ENCODE measurements at places on chromosomes 6 and 20.

DNA sequence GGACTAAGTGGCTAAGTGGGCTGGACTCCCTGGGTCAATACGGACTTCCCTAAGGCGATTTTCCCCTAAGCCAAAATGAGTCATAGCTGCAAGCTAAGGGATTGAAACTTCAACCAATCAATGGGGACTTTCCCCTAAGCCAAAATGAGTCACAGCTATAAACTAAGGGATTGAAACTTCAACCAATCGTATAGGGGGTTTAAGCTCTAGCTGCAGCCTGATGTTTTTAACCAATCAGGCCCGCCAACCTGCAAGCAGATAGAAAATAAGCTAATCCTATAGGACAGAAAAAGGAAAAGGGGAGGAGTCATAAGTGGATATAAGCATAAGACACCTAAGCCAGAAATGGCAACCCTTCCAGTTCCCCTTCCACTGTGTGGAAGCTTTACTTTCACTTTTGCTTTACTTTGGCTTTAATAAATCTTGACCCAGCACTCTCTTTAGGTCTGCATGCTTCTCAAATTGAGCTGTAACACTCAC, 655.0 kb upstream of the HS3ST5 start:
- DNase-seq = no peak

DNA sequence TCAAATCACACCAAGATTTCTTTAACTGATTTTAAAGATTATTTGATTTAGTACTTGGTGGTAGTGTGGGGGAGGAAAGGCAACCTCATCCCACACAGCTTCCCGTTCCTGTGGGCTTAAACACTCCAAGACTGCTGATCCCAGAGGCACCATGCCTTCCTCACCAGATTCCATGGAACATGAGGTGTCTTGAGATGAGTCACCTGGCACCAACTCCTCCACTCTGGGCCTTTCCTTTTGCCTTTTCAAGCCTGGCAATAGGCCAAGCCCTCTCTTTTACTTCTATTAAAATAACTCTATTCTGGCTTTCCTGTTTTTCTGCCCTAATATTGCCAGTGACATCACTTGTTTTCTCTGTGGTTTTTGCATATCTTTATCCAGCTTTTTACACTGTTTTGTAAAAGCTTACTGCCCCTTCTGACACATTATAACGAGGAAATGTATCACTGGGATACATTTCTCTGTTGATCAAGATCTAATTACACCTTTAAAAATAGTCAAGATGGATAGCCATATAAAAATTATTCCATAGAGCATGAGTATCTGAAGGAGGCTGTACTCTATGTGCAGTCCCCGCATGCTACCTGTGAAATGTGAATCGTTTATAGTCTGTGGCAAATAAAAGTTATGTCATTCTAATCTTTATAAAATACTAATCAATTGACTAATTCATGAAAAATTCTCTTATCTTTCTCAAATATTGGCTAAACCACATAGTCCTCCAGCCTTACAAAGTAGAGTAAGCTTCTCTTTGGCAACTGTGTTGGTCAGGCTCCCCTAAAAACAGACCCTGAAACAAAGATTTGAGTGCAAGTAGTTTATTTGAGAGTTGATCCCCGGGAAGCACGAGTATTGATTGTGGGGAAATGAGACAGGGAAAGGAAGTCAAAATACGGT, 257.8 kb upstream of the KCNQ5 start:
- DNase-seq = no peak

GRCh38 chr6:136859430-136859829, 37.0 kb downstream of the PEX7 start:
- DNase-seq = no peak

DNA sequence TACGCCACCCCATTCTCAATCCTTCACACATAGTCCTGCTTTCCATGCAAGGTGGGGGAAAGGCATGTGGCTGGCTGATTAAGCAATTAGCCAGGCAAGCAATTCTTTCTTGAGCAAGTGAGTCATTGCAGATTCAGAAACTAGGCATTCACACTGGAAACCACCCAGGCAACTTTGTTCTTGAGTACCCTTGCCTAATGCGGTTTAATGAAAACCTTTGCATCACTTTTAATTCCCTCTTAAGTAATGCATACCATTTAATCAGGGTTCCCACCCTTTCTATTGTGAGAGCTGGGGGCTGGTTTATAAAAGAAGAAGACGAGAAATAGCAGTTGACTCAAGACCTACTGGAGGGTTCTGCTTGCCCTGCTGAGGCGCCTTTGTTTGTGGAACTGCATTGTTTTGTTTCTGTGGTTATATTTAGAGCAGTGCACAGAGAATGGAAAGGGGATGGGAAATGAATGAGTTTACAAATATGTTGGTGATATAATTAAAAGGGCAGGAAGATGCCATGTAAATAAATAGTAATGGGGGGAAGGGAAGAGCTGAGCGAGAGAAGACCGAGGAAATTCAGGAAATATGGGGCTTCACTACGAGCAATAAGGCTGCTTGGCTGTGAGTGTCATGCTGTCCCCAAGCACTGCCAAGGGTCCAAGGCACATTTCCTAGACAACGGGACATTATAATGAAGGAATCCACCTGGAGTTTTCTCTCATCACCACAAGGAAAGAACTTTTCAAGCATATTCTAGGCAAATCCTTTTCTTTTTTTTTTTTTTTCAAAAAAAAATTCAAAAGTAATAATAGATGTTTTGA, 48.8 kb upstream of the TSHZ2 start:
- DNase-seq = no peak

DNA sequence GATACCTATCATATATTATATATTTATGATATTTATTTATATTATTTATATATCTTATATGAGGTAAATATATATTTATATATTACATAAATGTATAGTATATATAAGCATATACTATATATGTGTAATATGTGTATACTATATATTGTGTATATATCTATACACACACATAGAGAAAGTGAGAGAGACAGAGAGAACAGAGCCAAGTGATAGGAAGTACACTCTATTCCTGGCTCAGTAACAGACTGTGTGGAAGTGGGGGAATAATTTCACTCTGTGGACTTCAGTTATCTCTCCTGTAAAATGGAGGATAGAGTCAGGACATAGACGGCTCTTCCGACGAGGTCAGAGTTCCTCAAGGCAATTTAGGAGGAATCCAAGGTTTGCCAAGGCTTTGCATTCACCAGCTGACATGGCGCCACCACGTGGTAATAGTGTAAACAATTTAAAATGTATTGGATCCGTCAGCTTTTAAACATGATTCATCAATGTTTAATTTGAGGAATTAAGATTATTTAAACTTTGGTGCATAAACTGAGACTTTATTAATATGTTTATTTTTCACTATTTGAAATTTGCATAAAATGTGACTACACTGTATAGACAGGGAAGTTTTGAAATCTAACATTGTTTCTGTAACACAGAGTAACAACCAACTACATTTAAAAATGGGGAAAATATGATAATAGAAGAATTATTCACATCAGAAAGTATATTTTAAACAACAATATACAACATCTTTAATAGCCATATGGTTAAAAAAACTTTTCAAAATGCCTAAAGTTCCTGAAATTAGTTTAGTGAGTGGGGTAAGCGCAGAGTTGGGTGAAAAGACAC, 75.4 kb upstream of the TMEM244 start:
- no peak for DNase-seq

- no peak for DNase-seq
Measured at GRCh38 chr6:152824666-152825065, 74.1 kb downstream of the VIP start.

GRCh38 chr20:50246367-50247195, 56.0 kb downstream of the CEBPB start:
- no peak for DNase-seq

DNA sequence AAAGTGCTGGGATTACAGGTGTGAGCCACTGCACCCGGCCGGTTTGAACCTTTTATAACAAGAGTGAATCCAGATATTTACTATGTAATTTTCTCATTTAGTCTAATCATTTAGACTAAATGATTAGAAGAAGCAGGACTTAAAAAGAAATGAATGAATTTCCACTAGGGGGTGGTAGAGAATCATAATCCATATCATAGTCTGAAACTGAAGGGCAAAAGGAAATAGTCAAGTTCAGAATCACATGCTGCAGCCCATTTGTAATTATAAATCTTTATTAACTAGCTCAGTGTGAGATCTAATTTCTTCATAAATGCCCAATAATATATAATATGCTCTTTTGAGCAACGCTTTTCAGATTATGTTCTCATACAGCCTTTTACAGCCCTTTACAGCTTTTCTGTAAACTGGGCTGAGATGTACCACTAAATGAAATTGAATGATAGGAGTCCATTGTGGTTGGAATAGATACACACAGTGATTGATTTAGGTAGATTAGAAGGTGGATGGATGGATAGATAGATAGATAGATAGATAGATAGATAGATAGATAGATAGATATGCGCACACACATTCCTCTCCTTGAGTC, 31.8 kb downstream of the PSMB9 start:
- peak; percentile 75 for DNase-seq

DNA sequence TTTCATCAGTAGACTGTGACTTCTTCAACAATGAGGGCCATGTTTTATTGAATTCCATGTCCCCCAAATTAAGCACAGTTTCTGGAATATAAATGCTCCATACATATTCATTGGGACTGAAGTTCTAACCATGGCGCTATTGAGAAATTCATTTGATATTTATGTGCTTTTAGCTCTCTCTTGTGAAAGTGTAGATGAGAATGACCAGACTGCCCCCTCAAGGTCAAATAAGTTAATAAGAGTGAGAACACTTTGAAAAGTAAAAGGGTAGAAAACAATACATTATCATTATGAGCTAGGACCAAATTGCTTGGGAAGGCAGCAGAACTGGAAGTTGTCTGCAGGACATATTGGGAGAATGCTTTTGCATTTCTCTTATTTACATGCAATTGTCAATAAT, 597.9 kb downstream of the EPM2A start:
- no peak for DNase-seq

GRCh38 chr6:113306552-113307145, 550.5 kb upstream of the MARCKS start:
- DNase-seq = no peak

- DNase-seq = peak; percentile 8
Measured at GRCh38 chr20:48904566-48905296, 16.8 kb upstream of the ARFGEF2 start.

DNA sequence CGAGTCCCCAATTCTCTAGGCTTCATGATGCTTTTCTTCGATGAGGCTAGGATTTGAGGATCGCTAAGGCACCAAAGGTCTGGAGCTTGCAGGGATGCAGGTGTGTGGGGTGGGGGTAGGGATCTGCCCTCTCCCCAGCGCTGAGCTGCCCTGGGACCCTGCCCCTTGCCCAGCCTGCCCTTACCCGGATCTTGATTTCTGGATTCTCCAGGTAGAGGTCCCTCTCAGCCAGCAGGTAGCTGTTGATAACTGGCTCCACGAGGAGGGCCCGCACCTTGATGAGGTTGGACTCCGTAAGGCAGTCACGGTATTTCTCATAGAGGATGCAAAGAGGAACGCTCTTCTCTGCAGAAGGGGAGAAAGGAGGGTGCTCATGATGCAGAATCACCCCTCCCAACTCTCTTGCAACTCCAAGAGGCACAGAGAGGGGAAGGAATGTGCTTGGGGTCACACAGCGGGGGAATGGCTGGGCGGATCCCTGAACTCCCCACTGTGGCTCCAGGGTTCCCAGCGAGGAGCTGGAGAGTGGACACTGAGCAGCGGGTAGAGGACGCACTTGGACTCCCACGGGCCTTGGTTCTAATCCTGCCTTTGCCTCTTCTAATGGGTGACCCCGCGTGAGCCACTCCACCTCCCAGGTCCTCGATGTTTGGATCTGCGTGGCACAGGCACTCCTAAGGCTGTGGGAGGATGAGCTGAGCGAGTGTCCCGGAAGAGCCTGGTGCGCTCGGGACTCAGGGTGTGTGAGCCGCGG, 32.7 kb downstream of the TGM2 start:
- no peak for DNase-seq

- DNase-seq = no peak
Measured at GRCh38 chr6:47714802-47715201, 16.4 kb downstream of the ADGRF4 start.

GRCh38 chr6:163900570-163900969, 486.1 kb downstream of the QKI start:
- DNase-seq = no peak

GRCh38 chr6:4736371-4736873, 39.8 kb upstream of the CDYL start:
- no peak for DNase-seq

DNA sequence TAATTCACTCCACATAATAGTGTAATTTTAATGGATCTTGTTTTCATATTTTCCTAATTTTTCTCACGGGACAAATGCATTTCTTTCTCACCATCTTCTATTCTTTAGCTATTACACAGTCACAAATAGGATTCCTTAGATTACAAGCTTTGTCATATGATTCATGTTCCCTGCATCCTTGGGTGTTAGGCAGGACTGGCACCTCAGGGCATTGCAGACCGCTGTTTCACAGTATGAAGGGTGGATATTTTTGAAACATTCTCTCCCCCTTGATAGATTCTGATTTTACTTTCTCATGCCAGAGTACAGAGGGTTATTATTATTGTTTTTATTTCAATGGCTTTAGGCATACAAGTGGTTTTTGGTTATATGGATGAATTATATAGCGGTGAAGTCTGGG, 602.5 kb downstream of the PHF3 start:
- no peak for DNase-seq
